ENCODE measurements at places on chromosomes 12 and 14. TPM values are rescaled to one million over a fixed set of nuclear protein-coding genes. Genes with fewer than 3 reads are reported as not detected.

- no peak for DNase-seq
Measured at GRCh38 chr12:119249383-119250155, 70.8 kb downstream of the HSPB8 start.

GRCh38 chr14:77314539-77315457 is 5.9 kb downstream of the POMT2 start:
- DNase-seq, result no peak

GRCh38 chr14:79351011-79351410 is 860.3 kb downstream of the DIO2 start:
- DNase-seq, result no peak

ATXN2 gene
- total RNA-seq, result 11.3 TPM

GRCh38 chr12:116140529-116140928 is 137.0 kb downstream of the MED13L start:
- DNase-seq, result no peak

ATP6V1D gene
- 168 TPM for total RNA-seq

- DNase-seq, result no peak
Measured at GRCh38 chr14:20711685-20712084, 23.1 kb downstream of the ANG start.

GRCh38 chr14:26163761-26164160 is 434.1 kb downstream of the NOVA1 start:
- DNase-seq, result peak; percentile 24

DNA sequence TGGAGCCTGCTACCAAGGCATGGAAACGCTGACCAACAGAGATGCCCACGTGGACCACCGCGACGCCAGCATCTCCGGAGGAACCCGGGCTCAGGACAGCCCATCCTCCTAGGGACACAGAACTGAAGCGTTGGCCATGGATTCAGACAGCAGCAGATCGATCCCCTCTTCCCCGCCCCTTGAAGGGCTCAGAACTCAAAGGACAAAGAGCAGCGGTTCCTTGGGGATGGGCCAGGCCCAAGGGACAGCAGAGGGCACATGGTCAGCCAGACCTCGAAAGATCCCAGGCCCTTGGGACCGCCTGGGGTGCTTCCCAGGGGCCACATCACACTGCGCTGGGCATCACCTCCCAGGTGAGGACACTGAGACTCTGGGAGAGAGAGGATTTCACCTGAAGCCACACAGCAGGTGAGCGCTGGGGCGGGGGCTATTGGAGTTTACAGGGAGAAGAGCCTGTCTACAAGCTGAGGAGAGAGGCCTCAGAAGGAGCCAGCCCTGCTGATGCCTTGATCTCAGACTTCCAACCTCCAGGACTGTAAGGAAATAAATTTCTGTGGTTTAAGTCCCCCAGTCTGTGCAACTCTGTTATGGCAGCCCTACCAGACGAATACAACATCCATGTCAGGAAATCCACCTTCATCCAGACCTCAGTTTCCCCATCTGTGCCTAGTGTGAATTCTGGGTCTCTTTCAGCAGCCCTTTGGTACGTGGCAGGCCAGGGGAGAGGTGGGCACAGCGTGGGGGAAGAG is 49.4 kb downstream of the CCNK start:
- no peak for DNase-seq

GRCh38 chr12:30437044-30437443 is 258.6 kb downstream of the IPO8 start:
- DNase-seq, result no peak

DNA sequence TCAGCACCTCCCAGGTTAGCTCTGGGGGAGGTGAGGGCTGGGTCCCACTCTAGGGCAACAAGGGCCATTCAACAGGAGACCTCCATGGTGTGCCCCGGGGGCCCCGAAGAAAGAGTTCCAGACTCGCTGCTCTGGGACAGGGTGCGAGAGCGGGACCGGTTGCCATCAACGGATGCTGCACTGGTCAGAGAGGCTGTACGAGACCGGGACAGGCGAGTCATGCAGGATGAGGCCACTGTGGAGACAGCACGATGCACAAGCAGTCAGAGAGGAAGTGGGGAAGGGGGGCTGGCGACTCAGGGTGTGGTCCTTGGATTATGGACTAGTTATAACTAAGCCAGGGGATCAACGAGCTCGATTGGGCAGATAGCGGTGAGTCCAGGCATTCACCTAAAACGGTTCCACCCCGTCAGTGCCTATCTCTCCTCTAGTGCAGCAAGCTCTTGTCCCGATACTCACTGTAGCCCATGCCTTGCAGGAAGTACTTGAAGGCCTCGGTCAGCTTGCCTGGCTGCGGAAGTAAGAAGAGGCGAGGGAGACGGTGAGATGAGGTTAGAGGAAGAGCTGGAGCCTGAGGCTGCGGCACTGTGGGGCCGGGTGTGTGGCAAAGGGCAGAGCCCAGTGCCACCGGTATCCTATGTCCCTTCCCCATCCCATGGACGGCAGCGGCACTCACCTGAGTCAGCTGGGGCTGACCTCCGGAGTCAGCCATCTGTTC is 7.2 kb downstream of the NDRG2 start:
- no peak for DNase-seq

- DNase-seq, result no peak
Measured at GRCh38 chr12:131853832-131854797, 25.9 kb downstream of the MMP17 start.

ANKRD33 gene
- total RNA-seq, result not detected

ANKS1B gene
- not detected for total RNA-seq

DNA sequence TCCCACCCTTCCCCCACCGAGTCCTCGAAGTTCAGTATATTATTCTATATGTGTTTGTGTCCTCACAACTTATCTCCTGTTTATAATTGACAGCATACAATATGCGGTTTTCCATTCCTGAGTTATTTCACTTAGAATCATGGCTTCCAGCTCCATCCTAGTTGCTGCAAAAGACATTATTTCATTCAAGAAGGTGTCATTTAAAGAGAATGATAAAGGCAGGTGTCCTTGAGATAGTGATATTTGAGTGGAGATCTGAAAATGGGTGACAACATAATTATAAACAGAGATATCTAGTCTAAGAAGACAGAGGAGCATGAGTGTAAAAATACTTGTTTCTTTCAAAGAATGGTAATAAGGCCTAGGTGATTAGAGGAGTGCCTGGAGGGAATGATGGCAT is 876.8 kb downstream of the SLC6A15 start:
- DNase-seq, result no peak

DNA sequence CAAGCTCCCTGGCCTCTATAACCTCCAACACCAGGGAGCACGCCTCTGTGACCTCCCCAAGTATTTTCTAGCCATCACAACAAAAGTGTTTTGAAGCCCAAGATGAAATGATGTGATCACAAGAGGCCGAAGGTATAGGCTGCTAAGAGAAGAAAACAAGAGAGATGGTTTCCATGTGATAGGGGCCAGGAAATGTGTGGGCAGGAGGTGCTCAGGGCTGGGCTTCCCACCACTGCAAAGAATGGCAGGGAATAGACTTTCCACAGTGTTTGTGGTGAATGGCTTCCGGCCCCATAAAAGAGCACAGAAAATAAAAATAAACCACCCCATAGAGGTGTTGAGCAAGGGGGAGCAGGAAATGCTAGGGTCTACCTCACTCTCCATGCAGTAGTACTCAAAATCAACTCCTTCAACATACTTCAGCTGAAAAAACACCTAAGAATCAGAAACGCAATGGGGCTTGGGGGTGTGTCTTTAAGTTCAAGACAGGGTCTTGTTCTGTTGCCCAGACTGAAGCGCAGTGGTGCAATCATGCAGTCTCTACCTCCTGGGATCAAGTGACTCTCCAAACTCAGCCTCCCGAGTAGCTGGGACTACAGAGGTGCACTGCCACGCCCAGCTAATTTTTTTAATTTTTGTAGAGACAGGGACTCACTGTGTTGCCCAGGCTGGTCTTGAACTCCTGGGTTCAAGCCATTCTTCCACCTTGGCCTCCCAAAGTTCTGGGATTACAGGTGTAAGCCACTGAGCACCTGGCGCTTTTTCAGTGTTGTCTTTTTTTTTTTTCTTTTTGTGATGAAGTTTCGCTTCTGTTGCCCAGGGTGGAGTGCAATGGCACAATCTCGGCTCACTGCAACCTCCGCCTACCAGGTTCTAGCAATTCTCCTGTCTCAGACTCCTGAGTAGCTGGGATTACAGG is 27.1 kb downstream of the DAD1 start:
- DNase-seq, result no peak

DNA sequence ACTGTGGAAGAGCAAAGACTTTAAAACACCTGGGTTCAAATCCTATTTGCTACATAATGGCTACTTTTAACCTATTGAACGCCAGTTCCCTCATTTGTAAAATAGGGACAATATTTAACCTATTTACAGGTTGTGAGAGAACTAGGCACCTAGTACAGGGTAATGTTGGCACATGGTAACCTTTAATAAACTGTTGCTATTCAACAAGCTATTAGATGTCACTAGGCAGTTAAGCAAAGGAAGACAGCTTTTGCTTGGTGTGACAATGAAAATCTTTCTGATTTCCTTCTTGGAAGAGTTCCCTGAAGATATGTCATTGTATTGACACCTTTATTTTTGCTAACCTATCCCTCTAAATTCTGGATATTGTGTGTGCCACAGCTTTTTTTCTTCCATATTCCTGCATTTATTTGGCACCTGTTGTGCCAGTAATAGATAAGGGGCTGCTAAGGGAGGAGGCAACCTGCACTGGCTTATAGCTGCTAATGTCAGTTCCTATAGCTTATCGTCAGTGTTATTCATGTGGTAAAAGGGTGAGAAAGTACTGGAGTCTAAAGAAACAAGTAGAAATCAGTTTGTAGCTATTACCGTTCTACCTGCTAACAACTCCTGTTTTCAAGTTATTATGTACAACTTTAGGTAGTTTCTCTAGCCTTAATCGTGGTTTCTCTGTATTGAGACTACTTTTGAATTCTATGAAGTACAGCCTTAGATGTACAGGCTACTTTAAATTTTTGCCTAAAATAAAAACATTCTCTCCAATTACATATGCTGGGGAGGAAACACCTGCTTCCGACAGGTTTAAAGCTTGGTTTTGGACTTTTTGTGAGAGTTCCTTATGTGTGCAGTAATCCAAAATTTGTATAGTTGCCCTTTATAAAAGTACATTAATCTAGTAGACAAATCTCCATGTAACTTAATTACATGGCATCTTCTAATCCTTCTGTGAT is 24.3 kb downstream of the HIF1A start:
- no peak for DNase-seq

- no peak for DNase-seq
Measured at GRCh38 chr14:31127690-31128089, 79.9 kb downstream of the HECTD1 start.

- DNase-seq, result peak; percentile 47
Measured at GRCh38 chr12:2311020-2311778, 258.4 kb downstream of the CACNA1C start.

CSRP2 gene
- 57.5 TPM for total RNA-seq

- DNase-seq, result no peak
Measured at GRCh38 chr12:109269428-109269827, 39.7 kb downstream of the FOXN4 start.

DNA sequence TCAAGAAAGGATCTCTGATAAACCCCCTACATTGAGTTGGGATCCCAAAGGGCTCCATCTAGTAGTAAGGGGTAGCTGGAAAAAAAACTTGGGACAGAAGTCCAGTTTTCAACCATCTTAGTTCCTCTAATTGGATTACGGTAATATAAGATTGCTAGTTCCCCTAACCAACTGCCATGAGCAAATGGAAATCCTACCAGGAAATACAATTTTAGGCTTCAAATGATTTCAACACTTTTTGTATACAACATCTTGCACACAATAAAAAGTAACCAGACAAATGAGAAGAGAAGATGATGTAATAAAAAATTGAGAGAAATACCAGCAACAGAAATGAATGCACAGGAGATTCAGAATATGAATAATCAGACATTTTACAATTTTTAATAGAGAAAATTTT is 73.0 kb downstream of the TSHR start:
- no peak for DNase-seq

TROAP gene
- 39.1 TPM for total RNA-seq

SLC39A2 gene
- not detected for total RNA-seq

DNA sequence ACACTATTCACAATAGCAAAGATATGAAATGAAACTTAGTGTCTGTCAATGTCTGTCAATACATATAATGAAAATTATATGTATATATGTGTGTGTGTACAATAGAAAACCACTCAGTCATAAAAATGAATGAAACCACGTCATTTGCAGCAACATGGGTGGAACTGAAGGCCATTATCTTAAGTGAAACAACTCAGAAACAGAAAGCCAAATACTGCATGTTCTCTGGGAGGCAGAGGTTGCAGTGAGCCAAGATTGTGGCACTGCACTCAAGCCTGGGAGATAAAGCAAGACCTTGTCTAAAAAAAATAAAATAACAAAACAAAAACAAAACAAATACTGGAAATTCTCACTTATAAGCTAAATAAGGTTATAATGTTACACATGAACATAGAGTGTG is 16.7 kb upstream of the E2F7 start:
- DNase-seq, result no peak

GPR84 gene
- not detected for total RNA-seq

GRCh38 chr12:112891093-112892024 is 15.4 kb upstream of the OAS1 start:
- peak; percentile 71 for DNase-seq

GRCh38 chr12:26704214-26704613 is 128.8 kb downstream of the ITPR2 start:
- no peak for DNase-seq

- DNase-seq, result peak; percentile 12
Measured at GRCh38 chr14:34496679-34497513, 34.9 kb upstream of the SPTSSA start.

- DNase-seq, result no peak
Measured at GRCh38 chr12:52172956-52173355, 18.9 kb downstream of the KRT80 start.

DNA sequence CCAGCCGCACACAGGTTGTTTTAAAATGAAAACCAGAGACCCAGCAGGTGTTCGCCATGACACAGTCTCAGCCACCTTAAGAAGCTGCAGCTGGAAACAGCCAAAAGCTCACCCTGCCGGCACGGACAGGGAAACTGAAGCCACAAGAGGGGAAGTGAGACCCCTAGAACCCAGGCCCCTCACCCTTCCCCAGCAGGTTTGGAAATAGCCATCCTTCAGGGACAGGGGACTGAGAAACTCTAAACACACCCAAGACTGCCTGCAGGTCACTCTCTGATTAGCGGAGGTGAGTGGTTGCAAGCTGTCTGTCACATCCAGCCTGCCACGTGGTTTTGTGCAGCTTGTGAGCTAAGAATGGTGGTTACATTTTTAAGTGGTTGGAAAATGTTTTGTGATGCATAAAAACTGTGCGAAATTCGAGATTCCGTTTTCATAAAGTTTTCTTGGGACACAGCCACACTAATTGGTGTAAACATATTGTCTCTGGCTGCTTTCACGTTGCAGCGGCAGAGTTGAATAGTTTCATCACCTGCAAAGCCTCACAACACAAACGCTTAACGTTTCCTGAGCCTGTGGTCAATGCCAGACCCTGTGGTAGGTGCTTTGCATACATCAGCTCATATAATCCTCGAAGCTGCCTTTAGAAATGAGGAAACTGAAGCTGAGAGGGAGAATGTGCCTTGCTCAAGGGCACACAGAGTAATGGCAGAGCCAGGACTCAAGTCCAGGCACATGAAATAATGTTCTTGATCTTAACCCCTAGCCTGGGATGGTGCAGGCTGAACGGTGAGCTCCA is 1.7 kb upstream of the SELPLG start:
- DNase-seq, result no peak

HOXC9 gene
- total RNA-seq, result 17.3 TPM

- DNase-seq, result no peak
Measured at GRCh38 chr12:27003421-27004381, 10.5 kb downstream of the TM7SF3 start.

SLC10A1 gene
- total RNA-seq, result not detected

- no peak for DNase-seq
Measured at GRCh38 chr14:96729889-96730288, 67.3 kb upstream of the VRK1 start.

Data from G401 (cell line).